ENCODE measurements at places on chromosomes 6 and 20.

- no peak for DNase-seq
These were observed 508.1 kb upstream of the FLRT3 start for GRCh38 chr20:14845199-14846160.

GRCh38 chr6:120451508-120451907 is 882.8 kb downstream of the TBC1D32 start:
- DNase-seq: no peak

GRCh38 chr6:168525926-168526630 is 85.1 kb downstream of the SMOC2 start:
- no peak for DNase-seq

GRCh38 chr20:24577271-24577909 is 108.0 kb downstream of the SYNDIG1 start:
- DNase-seq: no peak

- no peak for DNase-seq
These were observed 26.4 kb upstream of the GCM1 start for GRCh38 chr6:53175027-53175426.

DNA sequence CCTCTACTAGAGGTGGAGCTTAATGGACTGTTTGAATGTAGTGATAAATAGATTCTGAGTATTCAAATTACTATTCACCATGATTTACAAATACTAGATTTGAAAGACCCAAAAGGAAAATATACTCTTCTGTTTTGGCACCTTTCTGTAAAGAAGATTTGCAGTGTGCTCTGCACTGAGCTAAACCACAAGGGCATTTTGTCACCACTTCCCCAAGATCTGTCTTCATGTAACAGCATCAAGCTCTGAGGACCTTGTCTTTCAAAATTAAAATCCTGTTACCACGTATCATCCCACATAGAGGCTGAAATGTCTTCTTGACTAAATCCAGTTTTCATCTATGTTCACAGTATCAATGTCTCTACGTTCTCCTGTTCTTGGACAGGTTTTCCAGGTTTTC is 3.3 kb upstream of the PGK2 start:
- no peak for DNase-seq

DNA sequence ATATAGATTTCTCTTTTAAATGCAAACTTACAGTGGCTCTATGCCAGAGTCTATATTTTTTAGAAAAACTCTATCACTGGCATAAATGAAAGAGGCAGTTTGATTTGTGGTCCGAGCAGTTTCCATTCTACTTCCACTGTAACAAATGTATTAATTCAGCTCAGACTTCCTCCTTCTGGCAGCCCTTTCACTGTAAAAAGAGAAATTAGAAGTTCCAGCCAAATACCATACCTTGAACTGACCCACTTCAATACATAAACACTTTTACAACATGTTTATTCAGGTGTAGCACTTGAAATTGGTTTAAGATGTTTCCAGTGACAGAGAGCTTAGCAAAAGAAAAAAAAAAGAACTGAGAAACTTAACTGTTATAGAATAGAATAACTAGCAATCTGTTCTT is 99.3 kb downstream of the BMP5 start:
- no peak for DNase-seq

DNA sequence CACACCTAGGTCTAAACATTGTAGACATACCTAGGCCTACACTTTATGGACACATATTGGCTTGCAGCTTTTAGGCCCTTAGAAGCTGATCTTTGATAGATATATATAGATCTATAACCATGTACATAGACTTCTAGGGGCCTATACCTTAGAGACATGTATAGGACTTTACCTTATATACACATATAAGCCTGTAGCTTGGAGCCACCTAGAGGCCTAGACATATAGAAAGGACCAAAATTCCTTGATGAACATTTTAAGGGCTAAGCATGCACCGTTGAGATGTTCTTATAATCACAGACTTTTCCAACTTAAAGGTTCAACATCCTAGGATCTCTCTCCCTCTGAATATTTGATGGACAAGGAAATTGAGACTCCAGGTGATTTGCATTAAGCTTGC is 371.7 kb upstream of the SASH1 start:
- DNase-seq: no peak

DNA sequence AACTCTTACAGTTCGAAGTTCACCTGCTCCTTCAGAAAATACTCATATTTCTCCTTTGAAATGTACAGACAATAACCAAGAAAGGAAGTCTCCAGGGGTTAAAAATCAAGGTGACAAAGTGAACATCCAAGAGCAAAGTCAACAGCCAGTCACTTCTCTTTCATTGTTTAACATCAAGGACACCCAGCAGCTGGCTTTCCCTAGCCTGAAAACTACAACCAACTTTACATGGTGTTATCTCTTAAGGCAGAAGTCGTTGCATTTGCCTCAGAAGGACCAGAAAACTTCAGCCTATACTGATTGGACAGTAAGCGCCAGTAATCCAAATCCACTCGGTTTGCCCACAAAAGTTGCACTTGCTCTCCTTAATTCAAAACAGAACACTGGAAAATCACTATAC is 113.3 kb downstream of the HIVEP1 start:
- DNase-seq: no peak

GRCh38 chr20:36794116-36794474 is 20.5 kb upstream of the DSN1 start:
- DNase-seq: no peak

DNA sequence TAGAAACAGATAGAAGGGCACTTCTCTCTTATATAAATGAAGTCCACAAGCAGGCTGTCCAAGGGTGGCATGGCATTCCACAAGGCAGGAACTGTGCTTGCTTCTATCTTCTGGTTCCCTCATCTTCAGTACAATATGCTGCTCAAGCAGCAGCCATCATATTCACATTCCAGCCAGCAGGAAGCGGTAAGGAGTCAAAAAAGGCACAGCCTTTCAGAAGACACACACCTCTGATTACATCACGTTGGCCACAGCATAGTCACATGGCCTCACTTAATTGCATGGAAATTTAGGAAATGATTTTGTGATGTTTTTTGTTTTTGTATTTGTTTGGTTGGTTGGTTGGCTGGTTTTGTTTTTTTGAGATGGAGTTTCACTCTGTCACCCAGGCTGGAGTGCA is 19.0 kb downstream of the REM1 start:
- DNase-seq: no peak

GRCh38 chr6:154167126-154167525 is 128.1 kb downstream of the OPRM1 start:
- DNase-seq: no peak

DNA sequence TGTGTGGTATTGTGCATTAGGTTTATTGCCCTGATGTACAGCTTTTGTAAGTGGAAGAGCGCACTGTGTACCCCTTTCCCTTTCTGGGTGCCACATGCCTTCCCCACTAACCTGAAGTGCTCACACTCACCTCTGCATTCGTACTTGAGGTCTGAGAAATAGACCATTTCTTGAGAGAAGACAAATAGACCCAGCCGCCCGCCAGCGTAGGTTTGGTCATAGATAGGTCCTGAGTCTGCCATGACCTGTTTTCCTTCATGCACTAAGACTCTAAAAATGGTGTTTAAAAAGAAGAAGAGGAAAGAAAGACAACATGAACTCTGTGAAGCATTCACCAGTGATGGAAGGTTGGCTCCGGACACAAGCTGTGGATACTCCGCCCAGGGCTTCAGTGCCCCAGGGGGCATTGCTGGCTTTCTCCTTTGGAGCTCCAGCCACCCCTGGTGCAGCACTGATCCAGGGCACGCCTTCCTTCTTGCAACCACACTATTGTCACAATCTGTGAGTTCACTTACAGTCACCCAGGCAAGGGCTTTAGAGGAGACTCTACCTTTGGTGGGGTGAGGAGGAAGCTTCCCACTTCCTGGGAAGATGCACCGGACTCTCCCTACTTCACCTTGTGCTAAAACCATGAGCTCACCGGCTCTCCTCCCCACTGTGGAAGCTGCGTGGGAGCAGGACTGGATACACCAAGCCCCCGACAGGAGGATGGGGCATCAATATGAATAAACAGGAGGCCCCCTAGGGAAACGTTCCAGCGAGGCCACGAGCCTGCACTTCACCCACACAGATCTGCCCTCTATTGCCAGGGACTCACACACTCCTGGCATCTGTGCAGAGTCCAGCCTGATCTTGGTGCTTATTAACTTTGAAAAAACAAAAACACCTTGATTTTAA is 33.3 kb downstream of the THBS2 start:
- DNase-seq: no peak

- DNase-seq: peak; percentile 49
These were observed 537 bp downstream of the TCP1 start for GRCh38 chr6:159788753-159789376.

DNA sequence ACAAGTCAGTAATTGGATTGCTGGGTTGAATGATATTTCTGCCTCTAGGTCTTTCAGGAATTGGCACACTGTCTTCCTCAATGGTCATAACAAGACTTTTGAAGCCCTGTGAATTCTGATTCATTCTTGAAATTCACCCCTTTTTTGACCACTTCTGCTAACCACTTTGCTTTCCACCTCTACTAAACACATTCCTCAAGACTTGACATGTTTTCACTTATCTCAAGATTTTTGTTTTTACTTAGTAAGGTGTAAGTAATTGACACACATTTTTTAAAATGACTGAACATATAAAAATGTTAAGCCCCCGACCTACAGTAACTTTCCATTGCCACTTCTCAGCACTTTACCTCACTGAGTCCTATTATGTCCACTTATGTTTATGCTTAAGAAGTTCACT is 239.1 kb downstream of the GRM1 start:
- DNase-seq: no peak

DNA sequence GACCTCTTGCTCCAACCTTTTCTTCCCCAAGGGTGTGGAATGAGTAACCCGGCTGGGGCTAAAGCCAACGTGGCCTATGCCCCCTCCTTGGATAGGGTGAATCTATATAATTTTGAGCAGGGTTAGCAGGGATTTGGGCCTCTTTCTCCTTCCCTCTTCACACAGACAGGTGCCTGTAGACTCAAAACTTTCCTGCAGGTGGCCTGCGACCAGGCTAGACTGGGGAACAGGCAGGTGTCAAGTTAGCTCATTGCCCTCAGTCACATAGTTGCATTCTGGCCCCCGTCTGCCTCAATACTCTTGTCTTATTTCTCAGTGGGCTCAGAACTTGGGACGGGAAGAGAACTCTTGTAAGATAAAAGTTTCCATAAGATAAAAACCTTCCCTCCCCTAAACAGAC is 243.0 kb downstream of the ATXN1 start:
- no peak for DNase-seq

GRCh38 chr20:41353530-41353929 is 12.9 kb downstream of the LPIN3 start:
- no peak for DNase-seq

DNA sequence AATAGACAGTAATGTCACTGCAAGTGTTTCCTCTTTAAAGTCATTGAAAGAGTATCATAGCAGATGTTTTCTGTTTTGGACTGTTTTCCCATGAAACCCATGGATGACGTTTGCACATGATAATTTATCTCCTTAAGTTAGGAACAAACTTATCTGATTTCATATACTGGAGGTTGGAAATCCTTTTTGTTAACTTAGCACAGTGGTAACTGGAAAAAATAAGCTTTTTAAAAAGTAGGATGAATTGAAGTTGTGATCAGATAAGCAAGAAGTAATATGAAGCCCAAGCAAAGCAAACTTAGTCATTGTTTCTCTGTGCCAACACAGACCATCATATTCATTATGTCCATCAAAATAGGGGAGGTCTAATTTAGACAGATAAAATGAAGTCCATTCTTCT is 61.6 kb downstream of the PLCB4 start:
- DNase-seq: no peak

DNA sequence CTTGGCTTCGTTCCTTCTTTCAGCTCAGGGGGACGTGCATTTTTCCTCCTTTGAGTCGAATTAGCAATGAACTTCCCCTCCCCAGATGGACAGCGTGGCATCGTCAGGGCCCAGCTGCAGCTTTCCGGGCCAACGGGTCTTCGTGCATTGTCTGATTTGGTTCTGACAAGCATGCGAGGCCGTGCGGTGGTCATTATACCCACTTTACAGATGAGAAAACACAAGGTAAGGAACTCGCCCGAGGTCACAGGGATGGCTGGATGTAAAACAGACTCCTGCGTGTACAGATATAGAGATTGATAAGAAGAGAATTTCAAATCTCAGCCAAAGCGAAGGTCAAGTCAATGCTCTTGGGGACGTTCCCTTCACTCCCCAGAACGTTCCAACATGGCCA is 187.6 kb upstream of the SULF2 start:
- no peak for DNase-seq

DNA sequence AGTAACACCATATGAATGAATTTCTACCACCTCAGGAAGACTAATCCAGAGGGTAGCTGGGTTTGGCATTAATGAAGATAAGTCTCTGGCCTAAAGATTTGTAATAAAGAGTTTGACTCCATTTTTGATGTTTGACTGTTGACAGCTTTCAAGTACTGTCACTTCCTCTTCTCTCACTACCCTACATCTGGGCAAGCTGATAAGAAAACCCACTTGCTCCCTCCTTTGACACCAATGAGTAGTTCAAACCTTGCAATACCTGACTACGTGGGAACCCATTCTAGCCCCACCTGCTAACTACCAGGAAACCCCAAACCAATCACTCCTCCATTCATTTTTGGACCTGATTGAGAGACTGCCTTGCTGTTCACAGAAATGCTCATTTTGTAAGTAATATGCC is 621.5 kb downstream of the TENT5A start:
- DNase-seq: no peak

- DNase-seq: no peak
These were observed 83.9 kb downstream of the AFDN start for GRCh38 chr6:167910652-167911051.

- DNase-seq: no peak
These were observed 660 bp downstream of the STXBP5 start for GRCh38 chr6:147204843-147205311.

DNA sequence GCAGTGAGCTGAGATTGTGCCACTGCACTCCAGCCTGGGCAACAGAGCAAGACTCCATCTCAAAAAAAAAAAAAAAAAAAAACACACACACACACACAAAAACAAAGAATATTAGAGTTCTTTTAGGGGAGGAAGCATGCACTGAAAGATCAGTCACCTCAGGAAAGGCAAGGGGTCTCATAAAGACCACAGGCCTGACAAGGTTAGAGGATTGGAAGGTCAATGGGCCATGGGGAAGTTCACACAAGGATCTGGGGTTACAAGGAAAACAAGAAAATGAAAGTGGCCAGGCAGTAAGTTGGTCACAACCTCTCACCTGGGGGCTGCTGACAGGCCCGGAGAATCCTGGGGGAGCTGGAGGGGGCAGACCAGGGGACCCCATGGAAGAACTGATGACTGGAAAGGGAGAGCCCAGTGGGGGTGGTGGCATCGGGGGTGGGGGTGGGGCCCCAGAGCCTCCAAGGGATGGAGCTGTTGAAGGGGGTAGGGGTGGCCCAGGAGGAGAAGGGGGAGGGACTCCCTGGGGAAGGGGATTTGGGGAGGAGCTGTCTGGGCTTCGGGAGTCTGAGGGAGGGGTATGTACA is 1.5 kb downstream of the RXRB start:
- no peak for DNase-seq

DNA sequence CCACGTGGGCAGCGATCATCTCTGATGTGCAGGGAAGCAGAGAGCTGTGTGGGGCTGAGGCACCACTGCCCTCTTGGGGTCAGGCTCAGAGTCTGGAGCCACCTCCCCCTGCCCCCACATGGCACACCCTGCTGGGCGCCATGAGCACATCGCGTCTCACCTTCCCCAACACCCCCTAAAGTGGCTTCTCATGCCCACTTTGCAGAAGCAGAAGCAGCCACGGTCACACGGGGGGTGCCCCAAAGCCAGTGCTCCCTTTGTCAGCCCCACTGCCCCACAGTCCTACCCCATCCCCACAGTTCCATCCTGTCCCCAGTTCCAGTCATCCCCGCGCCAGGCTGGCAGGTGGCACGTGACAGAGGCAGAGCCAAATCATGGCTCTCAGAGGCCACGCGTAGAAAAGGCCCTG is 19.5 kb downstream of the SDCBP2 start:
- no peak for DNase-seq
